Mesendoderm (in vitro differentiated cells): ENCODE measurements at places on chromosomes 2 and 18.

DNA sequence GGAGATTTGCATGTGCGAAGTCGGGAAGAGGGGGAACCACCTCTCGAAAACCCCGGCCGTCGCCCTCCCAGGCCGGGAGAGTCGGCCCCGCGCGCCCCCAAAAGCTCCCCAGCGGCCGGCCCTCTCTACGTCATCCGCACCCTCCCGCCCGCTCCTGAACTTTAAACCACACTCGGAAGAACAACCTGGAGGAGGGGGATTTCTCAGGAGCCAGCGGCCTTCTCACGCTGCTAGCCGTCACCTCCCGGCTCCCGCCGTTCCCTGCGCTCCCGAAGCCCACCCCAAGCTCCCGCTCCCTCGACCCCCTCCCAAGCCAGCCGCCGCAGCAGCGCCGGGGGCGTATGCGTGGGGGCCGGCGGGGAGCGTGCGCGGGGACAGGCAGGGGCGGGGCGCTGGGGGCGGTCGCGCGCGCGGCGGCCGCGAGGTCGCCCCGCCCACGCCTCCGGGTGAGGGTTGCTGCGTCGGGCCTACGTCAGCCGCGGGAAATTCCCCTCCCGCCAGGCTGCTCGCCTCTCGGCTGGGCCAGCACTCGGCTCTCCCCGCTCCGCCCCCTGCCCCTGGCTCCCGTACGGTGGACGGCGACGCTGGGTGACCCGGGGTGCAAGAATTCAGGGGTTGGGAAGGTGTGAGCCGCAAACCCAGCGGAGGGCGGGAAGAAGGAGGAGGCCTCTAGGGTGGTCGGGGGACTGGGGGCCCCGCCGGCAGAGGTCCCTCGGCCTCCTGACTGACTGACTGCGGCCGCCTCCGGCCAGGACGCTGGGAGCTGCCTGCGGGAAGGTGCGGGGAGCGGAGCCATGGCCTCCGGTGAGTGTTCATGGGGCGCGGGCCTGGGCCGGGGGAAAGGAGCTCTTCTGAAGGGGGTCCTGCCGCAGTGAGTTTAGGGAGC lies at the start of gene REL:
TSS of gene REL (plus strand) at position 528 of the 886 bp plus-strand sequence. CDS start at position 795, 267 bp downstream.
- peak; percentile 94 for DNase-seq

- DNase-seq: no peak
Observed at GRCh38 chr2:65276609-65277008, 49.0 kb downstream of the ACTR2 start.

DNA sequence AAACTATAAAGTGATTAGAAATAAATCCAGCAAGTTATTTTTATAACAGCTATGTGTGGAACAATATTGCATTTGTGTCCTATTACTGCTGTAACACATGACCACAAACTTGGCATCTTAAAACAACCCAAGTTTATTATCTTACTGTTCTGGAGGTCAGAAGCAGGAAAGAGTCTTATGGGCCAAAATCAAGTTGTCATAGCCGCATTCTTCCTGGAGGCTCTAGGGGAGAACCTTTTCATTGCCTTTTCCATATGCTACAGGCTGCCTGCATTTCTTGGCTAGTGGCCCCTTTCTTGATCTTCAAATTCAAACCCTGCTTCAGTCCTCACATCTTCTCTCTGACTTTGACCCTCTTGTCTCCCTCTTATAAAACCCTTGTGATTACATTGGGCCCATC lies 27.0 kb upstream of the HNRNPLL start:
- no peak for DNase-seq

DNA sequence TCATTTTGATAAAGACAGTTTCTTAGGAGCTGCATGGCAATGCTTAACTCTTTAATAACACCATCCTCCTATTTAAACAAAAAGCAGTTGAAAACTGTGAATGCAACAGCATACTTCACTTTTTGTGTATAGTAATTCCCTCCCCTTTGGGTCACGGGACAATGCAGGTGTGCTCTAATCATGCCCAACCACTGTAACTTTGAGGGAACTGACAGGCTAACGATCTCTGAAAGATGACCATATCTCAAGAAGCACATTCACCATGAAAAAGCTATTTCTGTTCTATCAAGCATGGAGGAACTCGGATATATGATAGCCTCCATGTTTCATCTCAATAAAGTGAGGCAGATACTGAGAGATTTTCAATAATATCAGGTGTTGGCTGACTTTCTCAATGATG lies 81.1 kb upstream of the CD226 start:
- DNase-seq: no peak

DNA sequence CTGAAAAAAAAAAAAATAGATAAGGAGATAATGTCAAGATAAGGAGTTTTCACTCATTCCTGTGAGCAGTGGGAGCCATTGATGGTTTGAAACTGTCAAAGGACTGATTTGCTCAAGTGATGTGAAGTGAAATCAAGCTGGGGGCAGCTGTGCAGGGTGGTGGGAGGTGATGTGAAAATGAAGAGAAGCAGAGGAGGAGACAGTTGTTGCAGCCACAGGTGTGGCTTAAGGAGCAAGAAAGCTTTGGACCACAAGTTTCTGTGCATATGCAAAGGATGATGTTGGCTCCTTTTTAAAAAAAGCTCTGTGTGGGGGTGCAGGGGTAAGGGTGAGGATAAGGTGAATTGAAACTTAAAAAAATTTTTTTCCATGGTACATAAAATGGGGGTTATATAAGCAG lies 8.3 kb downstream of the EFR3B start:
- no peak for DNase-seq

DNA sequence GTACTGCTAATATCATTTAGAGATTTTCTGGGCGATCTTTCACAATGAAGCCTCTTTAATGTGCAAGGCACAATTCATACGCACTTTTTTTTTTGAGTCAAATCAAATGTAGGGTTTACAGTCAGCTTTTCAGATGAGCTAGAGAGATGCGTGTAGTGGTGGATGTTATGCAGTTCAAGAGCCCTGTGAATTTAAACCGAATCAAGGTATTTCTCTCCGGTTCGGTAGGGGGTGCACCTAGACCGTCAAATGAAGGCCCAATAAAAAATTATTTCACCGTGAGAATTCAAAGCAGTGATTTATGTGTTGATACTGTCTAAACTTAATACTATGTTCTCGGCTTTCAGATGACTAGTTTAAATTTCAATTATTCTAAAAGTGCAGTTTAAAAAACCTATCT lies 1.1 kb downstream of the PTH2R start:
- DNase-seq: peak; percentile 39

DNA sequence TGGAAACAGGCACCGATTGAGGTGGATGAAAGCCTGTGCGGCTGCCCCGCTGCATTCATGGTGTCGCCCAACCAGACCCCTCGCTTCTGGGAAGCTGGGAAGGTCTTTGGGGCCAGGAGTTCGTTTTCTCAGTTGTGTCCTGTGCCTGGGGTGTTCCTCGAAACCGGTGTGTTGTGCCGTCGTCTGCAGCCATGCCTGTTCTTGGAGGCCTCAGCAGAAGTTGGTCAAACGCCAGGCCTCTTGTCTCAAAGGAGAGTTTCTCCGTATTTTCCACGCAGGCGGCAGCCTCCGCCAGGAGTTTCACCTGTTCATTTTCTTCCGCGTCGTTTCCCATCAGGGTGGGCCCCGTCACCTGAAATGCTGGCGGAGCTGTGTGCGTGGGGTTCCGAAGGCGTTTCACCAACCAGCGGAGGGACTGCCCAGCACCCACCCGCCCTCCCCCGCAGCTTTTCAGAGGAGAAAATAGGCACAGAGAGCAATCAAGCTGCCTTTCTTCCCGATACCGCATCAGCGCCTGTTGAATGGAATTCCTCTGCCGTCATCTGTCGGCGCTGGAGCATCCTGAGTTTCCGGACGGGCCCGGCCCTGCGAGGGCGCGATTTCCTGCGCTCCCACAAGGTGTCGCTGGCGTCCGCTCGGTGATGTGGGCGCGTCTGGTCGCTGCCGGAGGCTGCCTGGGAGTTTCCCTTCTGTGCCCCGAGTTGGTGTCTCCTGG lies 17.0 kb upstream of the NFATC1 start:
- DNase-seq: peak; percentile 88

DNA sequence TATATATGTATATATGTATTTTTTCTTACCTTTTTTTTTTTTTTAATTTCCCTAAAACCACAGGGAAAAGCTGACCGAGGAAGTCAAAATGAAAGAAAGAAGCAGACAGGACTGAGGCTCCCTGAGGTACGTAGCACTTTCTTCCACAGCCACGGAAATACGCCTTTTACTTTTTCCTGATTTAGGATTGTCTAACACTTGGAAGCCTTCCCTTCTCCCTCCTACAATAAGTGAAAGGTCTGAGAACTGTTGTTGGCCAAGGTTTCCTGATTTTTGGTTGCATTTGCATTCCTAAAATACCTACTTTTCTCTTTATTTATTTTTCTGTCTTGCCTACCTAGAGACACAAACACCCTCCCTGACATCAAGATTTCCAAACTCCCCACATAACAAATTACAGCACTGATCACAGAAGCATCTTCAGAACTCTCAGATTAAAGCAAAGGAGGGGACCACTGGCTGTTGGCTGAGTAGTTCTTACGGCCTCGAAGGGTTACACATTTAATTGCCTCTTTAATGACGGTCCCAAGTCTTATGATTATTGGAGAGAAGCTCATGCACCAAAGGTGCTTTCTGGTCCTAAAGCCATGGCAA lies 778.5 kb upstream of the FANCL start:
- DNase-seq: no peak

- DNase-seq: no peak
Observed at GRCh38 chr2:18268400-18268799, 292.1 kb downstream of the RDH14 start.

- DNase-seq: no peak
Observed at GRCh38 chr2:146978577-146979555, 866.0 kb upstream of the ACVR2A start.

- DNase-seq: no peak
Observed at GRCh38 chr2:30717081-30717650, 90.1 kb downstream of the CAPN13 start.

DNA sequence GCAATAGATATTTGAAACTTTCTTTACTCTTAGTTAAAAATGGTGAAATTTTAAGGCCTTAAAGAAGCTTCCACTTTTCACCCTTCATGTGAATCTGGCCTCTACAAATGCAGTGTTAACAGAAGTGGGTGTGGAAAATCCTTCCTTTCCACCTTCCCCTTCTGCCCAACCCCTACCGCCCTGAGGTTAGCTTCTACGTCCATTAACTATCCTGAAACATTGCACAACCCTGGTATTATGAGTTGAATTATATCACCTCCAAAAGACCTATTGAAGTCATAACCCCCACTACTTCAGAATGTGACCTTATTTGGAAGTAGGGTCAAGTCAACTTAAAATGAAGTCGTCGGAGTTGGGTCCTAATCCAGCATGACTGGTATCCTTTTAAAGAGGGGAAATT lies 80.8 kb upstream of the ACSL3 start:
- no peak for DNase-seq

DNA sequence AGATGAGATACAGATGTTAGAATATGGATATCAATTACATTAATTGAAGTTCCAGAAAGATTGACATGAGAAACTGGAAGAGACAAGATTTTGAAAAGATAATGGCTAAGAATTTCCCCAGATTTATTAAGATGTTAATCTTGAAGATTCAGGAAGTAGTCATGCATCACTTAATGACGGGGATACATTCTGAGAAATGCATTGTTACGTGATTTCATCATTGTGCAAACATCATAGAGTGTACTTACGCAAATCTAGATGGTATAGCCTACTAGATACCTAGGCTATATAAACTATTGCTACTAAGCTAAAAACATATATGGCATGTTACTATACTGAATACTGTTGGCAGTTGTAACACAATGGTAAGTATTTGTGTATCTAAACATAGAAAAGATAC lies 6.8 kb upstream of the CHMP3 start:
- DNase-seq: no peak

DNA sequence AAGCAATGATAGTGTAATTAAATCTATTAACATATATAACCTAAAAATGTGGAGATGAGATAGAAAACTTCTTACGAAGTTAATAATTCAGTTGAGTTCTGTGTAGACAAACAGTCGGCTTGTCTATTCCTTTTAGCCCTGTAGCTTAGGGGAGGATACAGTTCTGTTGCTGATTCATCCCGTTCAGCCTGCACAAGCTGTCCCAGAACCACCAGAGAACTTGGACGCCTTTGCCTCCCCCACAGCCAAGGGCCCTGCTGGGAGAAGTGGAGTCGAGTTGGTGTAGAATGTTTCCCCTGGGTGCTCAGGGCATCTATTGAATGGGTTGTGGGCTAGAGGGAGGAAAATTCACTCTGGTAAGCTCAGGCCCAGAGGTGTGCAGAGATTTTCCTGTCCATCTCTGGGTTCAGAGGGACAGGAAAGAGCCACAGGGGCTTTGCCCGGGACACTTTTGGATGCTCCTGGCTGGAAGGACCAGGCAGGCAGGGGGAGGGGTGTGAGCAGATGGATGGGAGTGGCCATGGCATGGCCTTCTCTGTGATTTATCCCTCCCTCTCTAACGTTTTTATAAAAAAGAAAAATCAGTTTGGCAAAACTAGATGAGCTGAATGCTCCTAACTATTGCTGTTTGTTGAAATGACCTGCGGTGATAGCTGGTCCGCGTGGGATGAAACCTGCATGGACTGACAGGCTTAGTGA lies 42.8 kb upstream of the GALR1 start:
- no peak for DNase-seq

DNA sequence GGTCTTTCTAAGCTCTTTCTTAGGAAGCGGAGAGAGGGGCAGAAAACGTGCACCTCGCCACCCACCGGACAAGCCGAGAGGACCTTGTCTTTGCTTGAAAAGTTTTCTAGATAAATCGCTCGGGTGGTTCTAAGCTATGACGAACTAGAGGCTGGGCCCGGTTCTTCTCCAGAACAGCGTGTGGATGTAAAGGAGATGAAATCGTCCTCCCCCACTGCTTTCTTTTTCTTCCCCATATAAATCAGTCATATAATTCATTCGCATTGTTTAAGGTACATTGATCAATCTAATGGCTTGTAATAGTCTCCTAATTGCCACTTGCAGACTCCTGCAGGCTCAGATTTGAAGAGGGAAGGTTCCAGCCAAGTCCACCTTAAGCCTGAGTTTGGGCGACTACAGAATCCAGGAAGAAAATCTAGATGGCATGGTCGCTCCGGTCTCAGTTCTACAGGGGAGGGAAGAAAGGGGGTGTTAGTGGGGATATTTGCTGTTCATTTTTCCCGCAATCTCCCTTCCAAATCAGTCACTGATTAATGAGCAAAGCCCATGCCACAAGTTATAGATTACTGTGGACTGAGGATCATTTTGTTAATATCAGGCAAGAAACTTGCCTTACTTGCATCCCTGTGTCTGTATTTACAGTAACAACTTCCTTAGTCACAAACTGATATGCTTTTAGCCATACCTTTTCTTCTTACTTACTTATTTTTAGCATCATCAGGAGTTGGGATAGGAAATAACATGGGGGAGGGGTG lies 5.6 kb upstream of the SP9 start:
- DNase-seq: no peak

GRCh38 chr2:234145057-234145456 lies 94.6 kb downstream of the SPP2 start:
- no peak for DNase-seq

- peak; percentile 72 for DNase-seq
Observed at GRCh38 chr18:51622702-51623101, 425.2 kb upstream of the MEX3C start.

- DNase-seq: no peak
Observed at GRCh38 chr2:219116776-219117646, 43.6 kb downstream of the NHEJ1 start.
